Neural progenitor cell (in vitro differentiated cells): ENCODE measurements at places on chromosomes 16 and 17. TPM values are rescaled to one million over a fixed set of nuclear protein-coding genes. Genes with fewer than 3 reads are reported as not detected.
A peak's percentile ranks its signal among the peaks of the same experiment; 100 is the strongest.

Gene TRPV3
- 1.5 and 1.9 TPM in 2 replicates for total RNA-seq

Gene ITGAD
- not detected in 2 replicates for total RNA-seq

Gene TBC1D3I
- total RNA-seq, result 0.22 TPM in 1 of 2 replicates, not detected in the other

Gene CPHXL2
- total RNA-seq, result not detected in 2 replicates

Gene RILP
- 0.13 and 2.8 TPM in 2 replicates for total RNA-seq

Gene HOXB5
- not detected in 2 replicates for total RNA-seq

Gene NEUROD2
- not detected in 2 replicates for total RNA-seq

Gene SRSF1
- 436 and 556 TPM in 2 replicates for total RNA-seq

Gene KRT20
- not detected in 2 replicates for total RNA-seq

Gene TBC1D3G
- not detected in 2 replicates for total RNA-seq

GRCh38 chr16:53773881-53774280 is 69.9 kb downstream of the FTO start:
- DNase-seq, result no peak
- H3K27me3 ChIP-seq, result no peaks in the 10 kb centered on the region
- H3K36me3 ChIP-seq, result no peaks in the 10 kb centered on the region
- no peak overlapping the region for H3K4me3 ChIP-seq

DNA sequence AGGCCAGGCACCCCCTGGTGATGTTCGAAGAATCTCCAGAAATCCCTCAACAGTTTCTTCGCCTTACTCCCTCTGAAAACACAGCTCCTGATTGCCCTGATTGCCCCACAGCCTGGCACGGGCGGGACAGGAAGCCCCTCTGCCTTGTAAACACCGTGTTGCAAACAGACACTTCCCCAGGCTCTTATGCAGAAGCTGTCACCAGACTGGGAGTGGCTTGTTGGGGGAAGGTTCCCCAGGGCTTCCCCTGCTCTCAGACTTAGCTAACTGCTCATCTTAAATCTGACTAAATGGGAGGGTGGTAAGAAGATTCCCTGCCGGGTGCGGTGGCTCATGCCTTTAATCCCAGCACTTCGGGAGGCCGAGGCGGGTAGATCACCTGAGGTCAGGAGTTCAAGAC is 11.2 kb downstream of the PIK3R5 start:
- no peak overlapping the region for H3K27ac ChIP-seq
- H3K4me3 ChIP-seq, result no peak overlapping the region

DNA sequence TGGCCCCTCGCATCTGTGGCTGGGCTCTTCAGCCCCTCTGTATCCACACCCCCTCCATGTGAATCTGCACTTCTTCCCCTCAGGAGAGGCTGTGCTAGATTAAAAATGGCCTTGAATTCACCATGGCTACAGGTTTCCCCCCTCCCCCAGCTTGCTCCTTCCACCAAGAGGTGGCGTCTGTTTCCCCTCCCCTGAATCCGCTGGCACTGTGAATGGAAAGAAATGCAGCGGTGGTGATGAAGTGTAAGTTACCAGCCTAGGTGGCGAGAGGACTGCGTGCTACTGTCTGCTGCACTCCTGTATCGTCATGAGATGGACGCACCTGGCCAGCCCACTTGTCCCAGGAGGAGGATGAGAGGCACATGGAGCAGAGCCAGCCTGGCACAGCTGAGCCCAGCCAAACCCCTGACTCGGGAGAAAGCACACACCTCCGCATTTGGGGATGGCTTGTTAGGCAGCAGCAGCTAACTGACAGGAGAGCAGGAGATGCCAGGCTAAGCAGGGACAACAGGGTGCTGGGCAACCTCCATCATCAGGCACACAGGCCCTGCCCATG is 26.2 kb downstream of the TNFRSF13B start:
- H3K27ac ChIP-seq, result no peak overlapping the region
- no peaks in the 10 kb centered on the region for H3K4me1 ChIP-seq
- H3K36me3 ChIP-seq, result no peaks in the 10 kb centered on the region
- peak; percentile 53 for DNase-seq
- no peak overlapping the region for H3K4me3 ChIP-seq

- H3K4me1 ChIP-seq, result no peaks in the 10 kb centered on the region
- no peak overlapping the region for H3K27ac ChIP-seq
- no peak overlapping the region for H3K4me3 ChIP-seq
- no peaks in the 10 kb centered on the region for H3K27me3 ChIP-seq
Measured at GRCh38 chr16:85936816-85937215, 37.9 kb downstream of the IRF8 start.

- no peaks in the 10 kb centered on the region for H3K36me3 ChIP-seq
- DNase-seq, result no peak
- H3K4me3 ChIP-seq, result no peak overlapping the region
- H3K4me1 ChIP-seq, result no peaks in the 10 kb centered on the region
- H3K27ac ChIP-seq, result no peak overlapping the region
Measured at GRCh38 chr16:48617711-48618148, 7.8 kb upstream of the N4BP1 start.

- H3K27ac ChIP-seq, result no peak overlapping the region
- peaks cover 11% of the 10 kb centered on the region for H3K4me1 ChIP-seq
- H3K36me3 ChIP-seq, result no peaks in the 10 kb centered on the region
- H3K27me3 ChIP-seq, result no peaks in the 10 kb centered on the region
- H3K4me3 ChIP-seq, result no peak overlapping the region
Measured at GRCh38 chr17:55990332-55991006, 162.8 kb upstream of the ANKFN1 start.

- no peaks in the 10 kb centered on the region for H3K4me1 ChIP-seq
- DNase-seq, result no peak
- H3K27ac ChIP-seq, result no peak within 1 kb of the TSS
- no peaks in the 10 kb centered on the region for H3K36me3 ChIP-seq
- no peak within 1 kb of the TSS for H3K4me3 ChIP-seq
Measured at GRCh38 chr17:41265078-41265477, at the start of gene KRTAP9-6. KRTAP9-6 (plus strand) TSS chr17:41265378; CDS start chr17:41265378, 0 bp downstream.

DNA sequence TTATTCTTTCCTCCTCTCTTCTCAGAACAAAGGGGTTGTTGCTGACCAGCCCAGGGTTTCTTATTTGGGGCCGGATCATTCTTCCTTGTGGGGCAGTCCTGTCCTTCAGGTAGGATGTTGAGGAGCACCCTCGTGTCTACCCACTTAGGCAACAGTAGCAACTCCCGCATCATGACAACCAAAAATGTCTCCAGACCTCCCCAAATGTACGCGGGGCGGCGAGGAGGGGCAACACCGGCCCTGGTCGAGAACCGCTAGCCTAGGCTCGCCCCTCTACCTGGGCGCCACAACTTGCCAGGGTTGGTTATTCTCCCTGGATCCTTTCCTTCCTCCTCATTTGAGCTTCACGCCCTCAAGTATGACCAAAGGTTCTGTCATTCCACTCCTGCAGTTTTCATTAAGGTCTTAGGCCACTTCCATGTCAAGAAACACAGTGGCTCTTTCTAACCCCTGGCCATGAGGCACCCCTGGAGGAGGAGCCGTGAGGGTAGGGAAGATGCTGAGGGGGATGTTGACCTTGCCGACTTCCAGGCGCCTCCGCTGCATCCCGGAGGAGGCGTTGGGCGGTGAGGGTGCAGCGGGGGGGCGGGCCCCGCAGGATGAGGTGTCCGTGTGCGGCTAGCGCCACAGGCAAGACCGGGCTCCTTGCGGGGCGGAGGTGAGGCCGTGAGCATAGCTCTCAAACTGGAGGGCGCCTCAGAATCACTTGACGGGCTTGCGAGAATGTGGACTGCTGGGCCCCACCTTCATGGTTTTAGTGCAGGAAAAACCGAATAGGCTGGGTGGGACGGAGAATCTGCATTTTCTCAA is 712 bp upstream of the SPECC1 start:
- peaks cover 7% of the 10 kb centered on the region for H3K4me1 ChIP-seq
- H3K4me3 ChIP-seq, result peak overlapping the region; percentile 93
- H3K27me3 ChIP-seq, result peaks cover 52% of the 10 kb centered on the region
- DNase-seq, result peak; percentile 54

- peaks cover 92% of the 10 kb centered on the region for H3K27me3 ChIP-seq
- peaks cover 47% of the 10 kb centered on the region for H3K4me1 ChIP-seq
- peak; percentile 79 for DNase-seq
- H3K27ac ChIP-seq, result no peak overlapping the region
- no peaks in the 10 kb centered on the region for H3K36me3 ChIP-seq
- H3K4me3 ChIP-seq, result peak overlapping the region; percentile 5
Measured at GRCh38 chr17:79793924-79794304, 3.0 kb downstream of the CBX8 start.

GRCh38 chr16:53068423-53068833 is 13.6 kb downstream of the CHD9 start:
- no peak for DNase-seq
- H3K27ac ChIP-seq, result no peak overlapping the region
- H3K4me1 ChIP-seq, result peaks cover 11% of the 10 kb centered on the region
- H3K36me3 ChIP-seq, result no peaks in the 10 kb centered on the region
- no peaks in the 10 kb centered on the region for H3K27me3 ChIP-seq
- H3K4me3 ChIP-seq, result no peak overlapping the region

- no peaks in the 10 kb centered on the region for H3K36me3 ChIP-seq
- no peaks in the 10 kb centered on the region for H3K27me3 ChIP-seq
- H3K4me3 ChIP-seq, result no peak overlapping the region
- H3K27ac ChIP-seq, result no peak overlapping the region
- DNase-seq, result no peak
Measured at GRCh38 chr17:40448639-40449261, 5.5 kb downstream of the IGFBP4 start.

GRCh38 chr17:39009581-39010001 is 42.4 kb upstream of the FBXO47 start:
- no peak overlapping the region for H3K27ac ChIP-seq
- no peak overlapping the region for H3K4me3 ChIP-seq
- no peaks in the 10 kb centered on the region for H3K36me3 ChIP-seq

GRCh38 chr17:70891306-70891705 is 722.0 kb downstream of the KCNJ2 start:
- no peak for DNase-seq
- H3K36me3 ChIP-seq, result no peaks in the 10 kb centered on the region
- no peaks in the 10 kb centered on the region for H3K27me3 ChIP-seq
- no peak overlapping the region for H3K27ac ChIP-seq

DNA sequence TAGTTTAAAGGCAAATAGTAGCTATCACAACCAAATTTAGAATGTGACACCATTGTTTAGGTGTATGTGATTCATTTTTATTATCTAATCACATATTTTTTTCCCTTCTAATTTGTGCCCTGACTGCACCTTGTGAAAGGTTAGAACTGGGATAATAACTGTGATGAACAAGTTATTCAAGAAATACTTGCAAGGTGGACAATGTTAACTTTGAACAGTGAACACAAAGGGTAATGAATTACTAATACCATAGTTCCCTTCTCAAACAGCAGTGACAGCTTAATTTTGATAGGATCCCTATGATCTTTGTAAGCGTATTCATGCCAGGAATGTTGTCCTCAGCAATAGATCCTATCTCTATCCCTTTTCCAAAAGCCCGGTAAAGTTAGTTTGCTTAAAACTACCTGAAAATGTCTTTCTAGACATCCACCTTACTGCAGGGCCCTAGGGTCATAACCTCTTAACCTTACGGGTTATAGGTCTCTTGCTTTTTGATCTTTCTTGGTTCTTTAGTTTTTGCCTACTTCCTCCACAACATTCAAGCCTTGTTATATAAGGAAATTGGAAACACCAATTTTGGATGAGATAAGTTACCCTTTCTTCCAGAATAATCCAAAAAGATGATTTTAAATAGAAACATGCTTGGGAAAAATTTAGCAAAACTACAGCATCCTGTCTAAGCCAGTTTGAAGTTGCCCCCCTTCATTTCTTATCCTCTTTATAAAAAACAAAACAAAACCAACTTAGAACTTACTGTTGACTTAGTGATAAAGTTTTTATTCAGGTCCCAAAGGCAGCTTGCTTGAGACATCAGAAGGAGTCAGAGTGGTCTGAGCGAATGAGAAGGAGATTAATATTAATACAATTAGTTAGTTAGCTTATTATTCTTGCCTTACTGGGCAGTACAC is 200.0 kb upstream of the TBX2 start:
- no peak overlapping the region for H3K27ac ChIP-seq
- no peak for DNase-seq
- H3K27me3 ChIP-seq, result no peaks in the 10 kb centered on the region
- H3K4me3 ChIP-seq, result no peak overlapping the region
- peaks cover 8% of the 10 kb centered on the region for H3K4me1 ChIP-seq

DNA sequence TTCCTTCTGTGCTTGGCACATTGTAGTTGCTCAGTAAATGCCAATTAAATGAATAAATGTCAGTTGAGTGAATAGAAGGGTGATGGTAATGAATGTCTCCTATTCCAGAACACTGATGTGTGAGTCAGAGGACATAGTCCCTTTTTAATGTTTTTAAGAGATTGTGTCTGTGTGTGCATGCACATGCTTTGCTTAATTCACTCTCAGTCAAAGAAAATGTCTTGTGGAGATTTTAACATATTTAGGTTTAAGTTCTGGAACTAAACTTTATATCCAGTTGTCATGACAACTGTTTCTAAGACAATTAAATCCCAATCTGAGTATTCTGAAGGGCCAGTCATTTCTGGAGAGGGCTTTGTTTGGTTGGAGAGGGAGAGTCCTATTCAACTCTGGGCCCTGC is 255.3 kb upstream of the CDH11 start:
- no peak overlapping the region for H3K27ac ChIP-seq
- H3K36me3 ChIP-seq, result no peaks in the 10 kb centered on the region
- DNase-seq, result no peak
- peaks cover 22% of the 10 kb centered on the region for H3K4me1 ChIP-seq
- no peak overlapping the region for H3K4me3 ChIP-seq
- H3K27me3 ChIP-seq, result no peaks in the 10 kb centered on the region

- peaks cover 79% of the 10 kb centered on the region for H3K4me1 ChIP-seq
- H3K36me3 ChIP-seq, result no peaks in the 10 kb centered on the region
- no peak overlapping the region for H3K27ac ChIP-seq
- no peak overlapping the region for H3K4me3 ChIP-seq
Measured at GRCh38 chr16:52497067-52497816, 49.7 kb downstream of the TOX3 start.

- no peaks in the 10 kb centered on the region for H3K36me3 ChIP-seq
- no peaks in the 10 kb centered on the region for H3K27me3 ChIP-seq
- H3K4me3 ChIP-seq, result no peak overlapping the region
- peaks cover 4% of the 10 kb centered on the region for H3K4me1 ChIP-seq
- H3K27ac ChIP-seq, result no peak overlapping the region
Measured at GRCh38 chr17:68133346-68134045, 98.0 kb downstream of the KPNA2 start.

DNA sequence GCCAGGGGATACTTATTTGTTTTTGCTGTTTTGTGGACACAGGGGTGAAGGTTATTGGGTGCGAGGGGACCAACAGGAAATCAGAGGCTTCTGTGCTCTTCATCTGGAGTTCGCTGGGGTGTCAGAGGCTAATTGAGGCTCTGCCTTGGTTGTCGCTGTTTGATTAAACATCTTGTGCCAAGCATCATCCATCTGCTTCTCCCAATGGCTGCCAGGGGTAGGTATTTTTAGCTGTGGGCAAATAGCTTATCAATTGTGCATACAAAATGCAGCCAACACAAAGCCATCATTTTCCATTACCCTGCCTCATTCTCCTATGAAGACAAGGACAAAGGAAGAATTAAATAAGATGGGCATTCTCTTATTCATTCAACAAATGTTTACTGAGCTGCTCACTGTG is 27.8 kb downstream of the GPR139 start:
- H3K36me3 ChIP-seq, result no peaks in the 10 kb centered on the region
- no peaks in the 10 kb centered on the region for H3K27me3 ChIP-seq
- H3K27ac ChIP-seq, result no peak overlapping the region

GRCh38 chr16:14445937-14446715 is 183.9 kb downstream of the PARN start:
- H3K36me3 ChIP-seq, result no peaks in the 10 kb centered on the region
- peaks cover 17% of the 10 kb centered on the region for H3K4me1 ChIP-seq
- DNase-seq, result no peak
- no peak overlapping the region for H3K4me3 ChIP-seq
- no peaks in the 10 kb centered on the region for H3K27me3 ChIP-seq
- H3K27ac ChIP-seq, result no peak overlapping the region
